ENCODE measurements at places on chromosomes 6 and 20. TPM values are rescaled to one million over a fixed set of nuclear protein-coding genes. Genes with fewer than 3 reads are reported as not detected.

TREML2 gene
- total RNA-seq: 3.5 TPM

GRCh38 chr6:41200901-41201763, at the start of gene TREML2:
Gene TREML2, minus strand, starts transcription at chr6:41201149. Its CDS starts 141 bp downstream, at chr6:41201008.
- H3K4me1 ChIP-seq: peaks cover 49% of the 10 kb centered on the region
- H3K27me3 ChIP-seq: peaks cover 2% of the 10 kb centered on the region
- DNase-seq: peak; percentile 82
- H3K27ac ChIP-seq: peak within 1 kb of the TSS; percentile 94
- H3K4me3 ChIP-seq: peak within 1 kb of the TSS; percentile 80
- H3K36me3 ChIP-seq: peaks cover 18% of the 10 kb centered on the region

DNA sequence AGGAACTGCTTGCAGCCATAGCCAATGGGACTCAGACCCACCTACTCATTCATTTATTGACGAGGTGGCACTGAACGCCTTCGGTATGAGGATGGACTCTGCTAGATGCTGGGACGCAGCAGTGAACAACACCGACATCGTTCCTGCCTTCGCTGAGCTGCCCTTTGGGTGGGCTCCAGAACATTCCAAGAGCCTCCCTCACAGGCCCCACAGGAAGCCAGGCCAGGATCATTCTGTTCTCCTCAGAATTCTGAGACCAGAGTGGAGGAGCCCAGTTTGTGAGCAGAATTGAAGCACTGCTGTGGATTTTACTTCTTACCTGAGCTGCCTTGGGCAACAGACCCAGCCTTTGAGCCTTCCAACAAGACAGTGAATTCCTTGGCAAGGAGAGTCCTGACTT, 82.1 kb downstream of the KCNB1 start:
- no peak overlapping the region for H3K4me3 ChIP-seq
- no peak for DNase-seq
- H3K27ac ChIP-seq: no peak overlapping the region

DNA sequence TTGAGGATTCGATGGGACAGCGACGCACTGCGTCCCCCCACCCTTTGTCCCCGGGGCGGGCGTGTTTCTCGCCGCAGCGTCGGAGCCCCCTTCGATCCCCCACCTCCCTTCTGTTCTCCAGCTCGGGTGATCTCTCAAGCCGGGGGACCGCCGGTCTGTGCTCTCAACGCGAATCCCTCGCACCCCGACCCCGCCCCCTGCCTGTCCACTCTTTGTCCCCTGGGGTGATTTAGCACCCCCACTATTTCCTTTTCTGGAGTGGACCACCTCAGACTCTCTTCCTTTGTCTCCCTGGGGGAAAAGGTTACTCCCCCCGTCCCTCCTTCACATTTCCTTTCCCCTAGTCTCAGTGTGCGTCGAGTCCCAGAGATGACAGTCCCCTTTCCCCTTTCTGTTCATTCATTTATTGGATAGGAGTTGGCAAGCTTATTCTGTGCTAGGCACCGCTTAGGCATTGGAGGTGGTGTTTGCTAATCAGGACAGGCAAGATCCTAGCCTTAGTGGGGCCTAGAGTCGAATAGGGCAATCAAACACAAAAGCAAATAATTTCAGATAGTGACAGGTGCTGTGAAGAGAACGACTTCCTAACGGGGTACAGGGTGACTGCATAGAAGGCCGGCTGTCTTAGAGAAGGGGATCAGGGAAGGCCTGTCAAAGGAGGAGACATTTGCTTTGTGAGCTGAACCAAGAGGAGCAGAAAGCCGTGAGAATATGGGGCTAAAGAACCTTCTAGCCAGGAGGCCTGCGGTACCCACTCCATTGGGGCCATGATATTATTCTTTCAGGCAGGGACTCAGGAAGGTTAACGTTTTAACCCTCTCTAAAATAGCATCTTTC, 741 bp downstream of the PTPN1 start:
- peaks cover 27% of the 10 kb centered on the region for H3K36me3 ChIP-seq
- H3K4me1 ChIP-seq: peaks cover 49% of the 10 kb centered on the region
- peak; percentile 77 for DNase-seq
- no peaks in the 10 kb centered on the region for H3K27me3 ChIP-seq

DNA sequence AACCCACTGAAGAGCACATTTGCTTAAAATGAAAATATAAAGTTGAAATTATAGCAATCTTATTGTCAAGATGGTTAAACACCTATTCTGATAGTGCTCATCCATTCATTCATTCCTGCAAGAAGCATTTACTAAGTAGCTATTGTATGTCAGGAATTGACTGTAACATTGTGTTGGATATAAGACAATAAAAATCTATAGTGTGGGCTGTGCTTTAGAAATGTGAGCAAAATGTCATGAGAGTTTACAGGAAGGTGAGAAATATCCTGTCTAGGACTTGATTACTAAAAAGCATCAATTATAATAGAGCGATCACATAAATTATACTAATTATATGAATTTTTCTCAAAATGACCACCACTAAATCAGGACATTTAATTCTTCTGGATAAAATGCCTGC, 123.0 kb downstream of the HAO1 start:
- no peaks in the 10 kb centered on the region for H3K36me3 ChIP-seq
- H3K4me3 ChIP-seq: no peak overlapping the region
- no peaks in the 10 kb centered on the region for H3K27me3 ChIP-seq
- no peak overlapping the region for H3K27ac ChIP-seq

GRCh38 chr6:4021854-4022695, 56.9 kb downstream of the FAM217A start:
- H3K4me1 ChIP-seq: peaks cover 49% of the 10 kb centered on the region
- H3K36me3 ChIP-seq: peaks cover 25% of the 10 kb centered on the region
- no peaks in the 10 kb centered on the region for H3K27me3 ChIP-seq
- DNase-seq: peak; percentile 68
- peak overlapping the region; percentile 88 for H3K4me3 ChIP-seq
- peak overlapping the region; percentile 95 for H3K27ac ChIP-seq

DNA sequence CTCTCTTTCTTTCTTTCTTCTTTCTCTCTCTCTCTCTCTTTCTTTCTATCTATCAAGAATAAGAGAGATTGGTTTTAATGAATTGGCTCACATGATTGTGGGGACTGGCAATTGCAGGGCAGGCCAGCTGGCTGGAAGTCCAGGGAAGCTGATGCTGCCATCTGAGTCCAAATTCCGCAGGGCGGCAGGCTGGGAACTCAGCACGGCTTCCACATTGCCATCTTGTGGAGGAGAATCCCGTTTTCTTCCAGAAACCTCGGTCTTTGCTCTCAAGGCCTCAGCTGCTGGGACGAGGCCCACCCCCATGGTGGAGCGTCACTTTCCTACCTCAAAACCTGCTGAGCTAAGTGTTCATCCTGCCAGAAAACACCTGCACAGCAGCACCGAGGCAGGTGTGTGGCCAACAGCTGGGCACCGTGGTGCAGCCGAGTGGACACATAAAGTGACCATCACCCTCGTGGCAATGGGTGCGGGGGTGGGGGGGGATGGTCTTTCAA, 58.8 kb upstream of the SLCO4A1 start:
- no peak overlapping the region for H3K27ac ChIP-seq
- no peak for DNase-seq
- no peaks in the 10 kb centered on the region for H3K36me3 ChIP-seq

DNA sequence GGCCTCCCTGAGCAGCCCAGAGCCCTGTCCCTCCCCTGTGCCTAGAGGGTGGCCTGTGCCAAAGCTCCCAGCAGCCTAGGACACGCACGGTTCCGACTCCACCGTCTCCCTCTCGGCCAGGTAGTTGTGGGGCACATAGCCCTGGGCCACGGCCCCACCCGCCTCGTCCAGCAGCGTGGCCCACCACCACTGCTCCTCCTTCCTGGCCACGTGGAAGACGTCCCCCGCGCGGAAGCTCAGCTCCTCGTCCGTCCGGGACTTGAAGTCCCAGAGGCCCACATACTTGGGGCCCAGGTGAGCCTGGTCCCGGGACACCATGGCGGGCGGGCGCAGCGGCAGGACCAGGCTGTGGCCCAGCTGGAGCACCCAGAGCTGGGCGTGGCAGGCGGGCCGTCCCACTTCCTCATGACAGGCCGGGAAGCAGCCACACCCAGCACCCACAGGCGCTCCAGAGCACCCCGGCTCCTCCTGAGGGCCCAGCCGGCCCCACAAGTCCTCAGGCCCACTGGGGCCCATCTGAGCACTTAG, at the start of gene PTK6:
TSS of gene PTK6 (minus strand) at position 380 of the 528 bp plus-strand sequence. CDS start at position 318, 62 bp downstream.
- H3K4me1 ChIP-seq: peaks cover 12% of the 10 kb centered on the region
- peak within 1 kb of the TSS; percentile 91 for H3K27ac ChIP-seq
- H3K4me3 ChIP-seq: peak within 1 kb of the TSS; percentile 83
- H3K27me3 ChIP-seq: no peaks in the 10 kb centered on the region
- H3K36me3 ChIP-seq: no peaks in the 10 kb centered on the region
